Eye (tissue), 1 donor: ENCODE measurements at places on chromosomes 12 and 14.

- no peak for DNase-seq
These were observed 38.2 kb downstream of the ZFYVE21 start for GRCh38 chr14:103753774-103754173.

DNA sequence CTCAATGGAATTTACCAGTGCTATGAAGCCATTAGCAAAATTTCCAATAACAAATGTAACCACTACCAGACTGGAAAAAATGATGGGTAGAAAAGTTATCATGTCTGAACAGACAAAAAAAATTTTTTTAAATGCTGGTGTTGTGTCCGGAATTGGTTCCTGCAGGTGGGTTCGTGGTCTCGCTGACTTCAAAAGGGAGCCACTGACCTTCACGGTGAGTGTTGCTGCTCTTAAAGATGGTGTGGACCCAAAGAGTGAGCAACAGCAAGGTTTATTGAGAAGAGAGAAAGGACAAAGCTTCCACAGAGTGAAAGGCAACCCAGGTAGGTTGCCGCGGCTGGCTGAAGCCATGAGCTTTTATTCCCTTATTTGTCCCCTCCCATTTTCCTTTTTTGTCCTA lies at the start of gene TAS2R43:
Gene TAS2R43, minus strand, starts transcription at position 186 of the 400 bp plus-strand sequence. Its CDS starts 84 bp downstream, at position 102.
- no peak for DNase-seq

- DNase-seq: no peak
These were observed 350.7 kb downstream of the RMST start for GRCh38 chr12:97813301-97813700.

- DNase-seq: no peak
These were observed 171.2 kb downstream of the CEP128 start for GRCh38 chr14:80770114-80770908.

DNA sequence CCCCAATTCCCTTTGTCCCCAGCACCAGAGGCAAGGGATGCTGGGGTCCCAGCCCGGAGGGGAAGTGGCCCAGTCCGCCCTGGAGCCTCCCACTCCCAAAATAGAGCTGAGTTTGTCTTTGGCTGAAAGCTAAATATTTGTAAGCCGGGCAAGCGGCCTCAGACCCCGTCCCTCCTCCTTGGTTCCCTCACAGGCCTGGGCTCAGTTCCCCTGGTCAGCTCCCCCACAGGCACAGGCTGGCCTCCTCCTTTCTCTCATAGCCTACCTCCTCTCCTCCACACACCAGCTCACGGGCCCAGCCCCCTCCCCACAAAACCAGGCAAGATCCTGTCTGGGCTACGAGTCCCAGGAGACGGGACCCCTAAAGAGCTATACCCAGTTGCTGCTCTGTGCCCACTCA lies 1.3 kb downstream of the SP7 start:
- no peak for DNase-seq

DNA sequence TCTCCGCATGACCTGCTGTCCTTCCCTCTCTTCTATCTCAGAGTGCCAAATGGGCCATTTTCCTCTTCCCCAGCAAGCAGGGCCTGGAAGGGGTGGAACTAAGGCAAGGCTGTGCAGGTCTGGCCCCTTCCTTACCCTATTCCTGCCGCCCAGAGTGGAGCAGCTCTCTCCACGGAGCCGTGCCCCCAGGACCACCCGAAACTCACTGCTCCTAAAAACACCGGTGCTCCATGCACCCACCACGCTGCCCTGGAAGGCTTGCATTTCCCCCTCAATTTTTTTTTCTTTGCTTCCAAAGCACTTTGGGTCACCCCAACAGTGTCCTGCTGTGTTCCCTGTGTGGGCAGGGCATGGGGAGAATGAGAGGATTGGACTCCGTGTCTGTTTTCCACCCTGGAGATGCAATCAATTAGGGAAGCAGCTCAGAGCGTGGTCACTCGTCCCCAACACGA lies 48.5 kb upstream of the MEG3 start:
- DNase-seq: no peak

DNA sequence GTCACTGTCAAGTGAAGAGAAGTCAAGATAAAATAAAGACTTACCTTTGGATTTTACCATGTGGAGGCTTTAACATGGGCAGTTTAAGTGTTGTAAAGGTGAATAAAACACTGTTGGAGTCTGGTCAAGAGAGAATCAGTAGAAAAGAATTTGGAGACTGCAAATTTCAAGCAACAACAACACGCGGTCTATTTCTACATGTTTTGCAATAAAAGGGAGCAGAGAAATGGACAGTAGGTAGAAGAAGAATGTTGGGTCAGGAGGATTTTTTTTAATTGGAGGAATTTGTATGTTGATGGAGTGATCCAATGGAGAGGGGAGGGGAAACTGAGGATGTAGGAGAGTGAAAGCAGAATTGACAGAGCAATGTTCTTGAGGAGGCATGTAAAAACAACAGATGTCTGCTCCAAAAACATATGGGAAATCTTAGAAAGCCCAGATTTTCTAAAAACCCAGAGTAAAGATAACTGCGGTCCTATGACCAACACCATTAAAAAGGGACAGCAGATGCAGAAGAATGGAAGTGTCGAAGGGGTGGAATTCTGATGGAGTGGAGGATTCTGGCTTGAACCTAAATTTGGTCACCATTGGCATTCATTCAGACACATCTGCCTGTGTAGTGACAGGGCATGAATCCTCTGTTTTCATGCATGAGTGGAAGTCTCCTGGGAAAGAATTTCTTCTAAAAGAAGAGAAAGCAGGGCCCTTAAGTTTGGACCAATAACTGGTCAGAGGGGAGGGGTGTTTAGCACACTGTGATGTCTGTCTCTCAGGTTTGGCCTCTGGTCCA lies 68.0 kb upstream of the OSBPL8 start:
- DNase-seq: peak; percentile 35

DNA sequence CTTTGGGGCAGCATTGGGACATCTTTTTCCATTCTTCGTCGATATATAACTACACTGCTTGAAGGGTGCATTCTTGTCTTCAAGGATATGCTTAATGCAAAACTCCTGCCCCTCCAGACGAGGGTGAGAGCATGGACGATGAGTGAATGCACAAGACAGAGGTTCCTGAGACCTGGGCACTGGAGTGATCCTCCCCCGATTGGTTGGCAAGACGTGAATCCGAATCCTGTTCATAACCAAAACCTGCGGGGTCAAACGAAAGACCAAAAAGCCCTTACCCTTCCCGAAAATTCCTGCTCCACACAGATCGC lies 684 bp downstream of the KANSL2 start:
- no peak for DNase-seq

GRCh38 chr14:69153873-69154270 lies 953 bp upstream of the DCAF5 start:
- DNase-seq: no peak

DNA sequence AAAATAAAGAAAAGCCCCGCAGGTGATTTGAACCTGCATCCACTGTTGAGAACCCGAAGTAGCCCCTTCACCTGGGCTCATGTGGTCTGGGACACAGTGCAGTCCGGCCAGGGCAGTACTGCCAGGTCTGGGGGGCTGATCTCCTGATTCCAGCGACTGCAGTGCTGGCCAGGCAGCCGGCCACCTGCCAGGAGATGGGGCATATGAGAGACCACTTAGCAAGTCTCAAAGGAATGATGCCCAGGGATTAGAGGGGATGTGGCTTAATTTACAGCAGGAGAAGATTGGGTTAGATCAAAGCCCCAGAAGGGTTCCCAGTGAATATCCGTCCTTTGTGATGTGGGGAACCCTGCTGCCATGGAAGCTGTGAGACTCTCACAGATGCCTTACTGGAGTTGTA lies 113.3 kb downstream of the PRMT8 start:
- no peak for DNase-seq

DNA sequence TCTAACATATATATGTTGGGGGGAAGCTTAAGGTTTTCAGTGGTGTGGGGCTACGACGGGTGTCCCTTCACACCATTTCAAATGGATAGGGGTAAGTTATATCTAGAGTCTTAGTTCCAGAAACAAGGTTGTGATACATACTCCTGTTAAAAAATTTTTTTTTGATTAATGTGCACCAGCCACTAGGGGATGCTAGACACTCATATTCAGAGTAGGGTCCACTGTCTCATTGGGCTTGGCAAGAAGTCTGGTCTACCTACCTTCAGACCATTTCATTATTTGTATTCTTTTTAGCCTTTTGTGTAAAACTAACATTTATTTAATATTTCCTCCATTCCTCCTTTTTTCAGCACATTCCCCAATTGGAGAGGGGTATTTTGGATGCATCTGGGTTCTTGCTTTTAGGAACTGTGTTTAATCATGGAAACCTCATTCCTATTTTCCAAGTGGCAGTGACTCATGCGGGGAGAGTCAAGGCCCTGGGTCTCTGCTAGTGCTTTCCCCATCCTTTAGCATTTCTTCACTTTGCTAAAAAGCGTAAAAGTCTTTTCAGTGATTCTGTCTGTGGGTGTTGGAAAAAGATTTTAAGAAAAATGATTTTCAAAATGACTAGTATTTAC lies 33.4 kb downstream of the ANO4 start:
- peak; percentile 51 for DNase-seq

DNA sequence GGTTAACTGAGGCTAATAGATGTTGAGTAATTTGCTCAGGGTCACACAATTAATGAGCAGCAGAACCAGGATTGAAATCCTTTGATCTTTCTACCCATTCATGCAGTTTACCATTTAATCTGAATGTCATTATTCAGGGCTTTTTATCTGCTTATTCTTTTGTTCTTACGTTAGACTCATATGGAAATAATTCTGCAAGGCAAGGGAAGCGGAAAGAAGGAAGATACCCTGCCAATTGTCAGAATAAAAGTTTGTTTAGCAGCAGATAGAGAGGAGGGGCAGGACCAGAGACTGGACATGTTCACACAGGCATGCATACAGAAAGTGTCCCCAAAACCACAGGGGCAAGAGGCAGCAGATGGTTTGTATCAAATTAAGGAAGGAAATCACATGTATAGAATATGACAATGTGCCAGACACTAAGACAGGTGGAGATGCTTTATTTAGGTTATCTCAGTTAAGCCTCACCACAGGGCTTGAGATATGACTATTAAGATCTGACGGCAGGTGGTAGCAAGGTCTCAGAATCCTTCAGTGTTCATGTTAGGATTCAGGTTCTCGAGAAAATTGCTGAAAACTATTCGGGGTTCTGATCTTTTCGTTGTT lies 29.8 kb downstream of the BRMS1L start:
- DNase-seq: peak; percentile 76

GRCh38 chr12:65540140-65540539 lies 261.7 kb downstream of the MSRB3 start:
- DNase-seq: no peak

- DNase-seq: no peak
These were observed 77.5 kb upstream of the RASSF3 start for GRCh38 chr12:64532734-64533351.

DNA sequence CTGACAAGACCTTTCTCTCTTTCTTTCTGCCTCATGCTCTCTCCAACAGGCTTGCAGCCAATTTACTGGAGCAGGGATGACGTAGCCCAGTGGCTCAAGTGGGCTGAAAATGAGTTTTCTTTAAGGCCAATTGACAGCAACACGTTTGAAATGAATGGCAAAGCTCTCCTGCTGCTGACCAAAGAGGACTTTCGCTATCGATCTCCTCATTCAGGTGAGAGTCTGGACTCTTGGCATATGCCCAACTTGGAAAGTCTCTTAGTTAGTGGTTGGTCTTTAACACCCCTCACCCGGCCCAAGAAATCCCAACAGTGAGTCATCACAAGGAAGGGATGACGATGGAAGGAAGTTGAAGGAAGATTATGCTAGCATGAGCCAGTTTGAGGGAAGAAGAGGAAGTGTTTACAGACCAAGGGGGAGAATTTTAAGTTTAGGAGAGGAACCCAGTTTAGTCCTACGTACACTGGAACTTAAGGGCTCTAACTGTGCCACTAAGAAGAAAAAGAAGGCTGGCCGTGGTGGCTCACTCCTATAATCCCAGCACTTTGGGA lies 189.7 kb downstream of the ETV6 start:
- no peak for DNase-seq

GRCh38 chr12:105935106-105935505 lies 203.6 kb downstream of the NUAK1 start:
- no peak for DNase-seq

- DNase-seq: no peak
These were observed 111.9 kb upstream of the ARHGAP5 start for GRCh38 chr14:31965071-31965734.

- peak; percentile 11 for DNase-seq
These were observed 452 bp downstream of the INHBE start for GRCh38 chr12:57455374-57456144.

DNA sequence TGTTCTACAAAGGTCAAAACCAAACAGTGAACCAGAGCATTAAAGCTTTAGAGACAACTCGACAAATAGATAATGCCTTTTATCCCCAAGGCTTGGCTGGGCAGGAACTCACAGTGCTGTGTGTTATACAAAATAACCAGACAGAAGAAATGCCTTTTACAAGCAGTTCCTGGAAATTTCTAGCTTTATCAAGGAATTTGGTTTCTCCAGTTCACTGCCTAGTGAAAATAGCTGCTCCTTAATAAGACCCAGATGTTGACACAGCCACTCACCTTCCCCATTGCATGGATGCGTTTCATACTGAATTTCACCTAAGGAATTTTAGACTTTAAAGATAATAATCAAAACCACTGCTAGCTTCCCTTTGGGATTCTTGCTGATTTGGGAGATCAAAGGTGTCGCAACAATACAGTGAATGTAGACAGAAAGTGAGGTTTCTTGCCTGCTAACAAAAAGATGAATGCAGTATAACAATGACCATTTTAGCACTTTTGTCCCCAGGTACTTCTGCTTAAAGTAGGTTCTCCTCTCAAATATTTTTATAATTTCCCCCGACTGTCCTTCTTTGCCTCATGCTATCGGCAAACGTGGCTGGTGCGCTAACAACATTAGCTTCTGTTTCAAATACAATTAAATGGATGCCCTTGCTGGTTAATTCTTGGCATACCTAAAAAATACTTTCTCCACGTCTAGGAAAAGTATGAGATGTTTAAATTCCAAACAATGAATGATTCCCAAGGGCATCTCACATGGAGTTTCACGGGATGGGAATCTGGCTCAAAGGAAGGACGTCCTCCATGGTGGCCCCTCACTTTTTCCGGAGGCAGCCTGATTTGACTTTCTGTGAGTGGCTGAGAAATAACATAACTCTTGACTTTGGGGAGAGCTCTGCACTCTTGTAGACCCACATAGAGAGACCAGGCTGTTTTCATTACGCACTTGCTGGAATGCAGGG lies 162.4 kb downstream of the C12orf75 start:
- peak; percentile 45 for DNase-seq

GRCh38 chr14:72928872-72929271 lies 2.6 kb downstream of the DCAF4 start:
- DNase-seq: no peak

- DNase-seq: no peak
These were observed 78.0 kb upstream of the FAR2 start for GRCh38 chr12:29071099-29071498.

GRCh38 chr12:77368379-77368778 lies 303.0 kb upstream of the E2F7 start:
- DNase-seq: no peak

GRCh38 chr12:20444595-20445170 lies 76.3 kb downstream of the PDE3A start:
- no peak for DNase-seq
